Sigmoid colon (tissue), 7 donors: ENCODE measurements at places on chromosomes 1 and 21. TPM values are rescaled to one million over a fixed set of nuclear protein-coding genes. Genes with fewer than 3 reads are reported as not detected.

TNFSF18 gene
- not detected for total RNA-seq

SPATA1 gene
- 0.83 TPM for total RNA-seq

SPATA21 gene
- total RNA-seq = not detected

DNA sequence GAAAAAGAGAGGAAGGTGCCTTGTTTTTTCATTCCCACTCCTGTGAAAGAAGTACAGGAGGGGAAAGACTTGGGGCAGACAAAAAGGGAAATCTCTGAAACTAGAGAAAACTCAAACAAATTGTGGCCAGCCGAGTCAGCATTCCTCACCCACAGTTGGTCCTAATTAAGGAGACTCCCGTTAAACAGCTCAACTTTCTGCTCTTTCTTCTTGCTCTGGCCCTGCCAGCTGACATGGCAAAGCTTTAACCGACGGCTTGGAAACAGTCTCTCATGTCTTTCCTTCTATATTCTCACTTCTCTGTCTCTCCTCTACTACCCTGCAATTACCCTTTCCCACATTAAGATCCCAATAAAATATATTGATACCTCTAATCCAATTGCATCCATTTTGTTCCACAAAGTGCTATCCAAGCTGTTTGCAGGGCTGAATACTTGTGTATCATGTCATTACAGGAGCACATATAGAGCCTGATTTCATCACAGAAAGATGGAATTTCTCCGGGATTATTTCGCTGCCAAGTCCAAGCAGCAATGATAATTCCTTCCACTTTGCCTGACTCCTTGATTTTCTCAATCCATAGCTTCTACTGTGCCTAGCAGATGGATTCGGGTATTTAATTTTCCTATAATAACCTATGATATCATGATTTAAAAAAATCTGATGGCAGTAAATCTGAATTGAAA is 65.4 kb upstream of the IPO9 start:
- no peaks in the 10 kb centered on the region for H3K36me3 ChIP-seq
- no peak overlapping the region for H3K27ac ChIP-seq
- no peaks in the 10 kb centered on the region for H3K27me3 ChIP-seq
- no peaks in the 10 kb centered on the region for H3K4me1 ChIP-seq

IL19 gene
- not detected for total RNA-seq

GRCh38 chr1:143584508-143584907 is 387.3 kb downstream of the FAM72C start:
- DNase-seq = no peak
- no peak overlapping the region for H3K4me3 ChIP-seq
- H3K27me3 ChIP-seq = no peaks in the 10 kb centered on the region
- H3K4me1 ChIP-seq = no peaks in the 10 kb centered on the region
- H3K27ac ChIP-seq = no peak overlapping the region
